Left renal pelvis (tissue), 4 donors: ENCODE measurements at places on chromosomes 4 and X. TPM values are rescaled to one million over a fixed set of nuclear protein-coding genes. Genes with fewer than 3 reads are reported as not detected.

SPANXB1 gene
- not detected for polyA plus RNA-seq

AFP gene
- polyA plus RNA-seq = 504 TPM

MAGEB2 gene
- not detected for polyA plus RNA-seq

GABRQ gene
- polyA plus RNA-seq = 3.3 TPM

ASMT gene
- polyA plus RNA-seq = not detected

NXF2 gene
- polyA plus RNA-seq = not detected

SLC6A8 gene
- polyA plus RNA-seq = 16.8 TPM

GPRASP1 gene
- 14.5 TPM for polyA plus RNA-seq

PPEF2 gene
- not detected for polyA plus RNA-seq

CRLF2 gene
- not detected for polyA plus RNA-seq

ARHGAP6 gene
- 16.8 TPM for polyA plus RNA-seq

CLGN gene
- 4.7 TPM for polyA plus RNA-seq

IL9R gene
- 0.27 TPM for polyA plus RNA-seq

PRR32 gene
- not detected for polyA plus RNA-seq

KLHL34 gene
- polyA plus RNA-seq = 0.06 TPM

PAGE2B gene
- not detected for polyA plus RNA-seq

TCEAL7 gene
- 32.7 TPM for polyA plus RNA-seq

GC gene
- 0.27 TPM for polyA plus RNA-seq

CT45A10 gene
- polyA plus RNA-seq = not detected

NUP54 gene
- polyA plus RNA-seq = 77.0 TPM

ADRA2C gene
- polyA plus RNA-seq = 3.1 TPM

SYNPO2 gene
- polyA plus RNA-seq = 28.2 TPM

IL1RAPL1 gene
- polyA plus RNA-seq = 2.2 TPM

MAGEC2 gene
- not detected for polyA plus RNA-seq

DGKK gene
- polyA plus RNA-seq = 5.0 TPM

HELT gene
- not detected for polyA plus RNA-seq

NCAPG gene
- 29.3 TPM for polyA plus RNA-seq

ERVMER34-1 gene
- 3.7 TPM for polyA plus RNA-seq

PLA2G12A gene
- polyA plus RNA-seq = 24.4 TPM

C1QTNF7 gene
- polyA plus RNA-seq = 28.0 TPM

PRKG2 gene
- polyA plus RNA-seq = 0.89 TPM

PWWP3B gene
- polyA plus RNA-seq = 3.0 TPM

RHOXF2 gene
- not detected for polyA plus RNA-seq

ARSJ gene
- 16.1 TPM for polyA plus RNA-seq

ERCC6L gene
- polyA plus RNA-seq = 3.9 TPM

STATH gene
- polyA plus RNA-seq = 0.34 TPM

PDZD4 gene
- 11.5 TPM for polyA plus RNA-seq

SNCA gene
- polyA plus RNA-seq = 46.8 TPM

GAGE13 gene
- not detected for polyA plus RNA-seq

SSX1 gene
- polyA plus RNA-seq = not detected

GRPR gene
- polyA plus RNA-seq = 0.25 TPM

TREX2 gene
- polyA plus RNA-seq = 0.34 TPM

TMEM156 gene
- 3.6 TPM for polyA plus RNA-seq

IL2 gene
- not detected for polyA plus RNA-seq

PDGFC gene
- 88.6 TPM for polyA plus RNA-seq

FHIP1A gene
- 2.9 TPM for polyA plus RNA-seq

OTUD6A gene
- polyA plus RNA-seq = not detected

CCDC160 gene
- 11.7 TPM for polyA plus RNA-seq
